ENCODE measurements at places on chromosomes 1 and 21.

GRCh38 chr1:52119301-52120079, 22.4 kb upstream of the ZFYVE9 start:
- no peak for DNase-seq

DNA sequence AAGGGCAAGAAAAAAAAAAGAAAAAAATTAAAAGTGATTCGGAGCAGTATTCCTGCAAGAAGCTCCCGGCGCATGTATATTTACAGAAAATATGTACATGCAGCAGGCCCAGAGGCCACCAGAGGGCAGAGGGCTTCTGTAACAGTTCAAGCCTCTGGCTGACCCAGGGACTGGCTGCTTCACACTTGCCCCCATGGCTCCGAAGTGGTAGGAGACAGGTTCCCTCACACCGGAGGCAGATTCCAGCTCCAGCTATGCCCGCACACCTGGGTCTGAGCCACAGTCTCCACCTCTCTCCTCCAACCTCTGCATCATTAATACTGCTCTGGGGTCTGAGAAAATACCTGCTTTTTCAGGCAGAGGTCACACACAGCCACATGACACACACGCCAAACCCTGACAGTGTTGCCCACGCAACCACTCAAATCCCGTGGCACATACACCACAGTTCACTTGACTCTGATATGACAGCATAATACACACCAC, 2.2 kb upstream of the ARHGAP30 start:
- DNase-seq, result no peak

DNA sequence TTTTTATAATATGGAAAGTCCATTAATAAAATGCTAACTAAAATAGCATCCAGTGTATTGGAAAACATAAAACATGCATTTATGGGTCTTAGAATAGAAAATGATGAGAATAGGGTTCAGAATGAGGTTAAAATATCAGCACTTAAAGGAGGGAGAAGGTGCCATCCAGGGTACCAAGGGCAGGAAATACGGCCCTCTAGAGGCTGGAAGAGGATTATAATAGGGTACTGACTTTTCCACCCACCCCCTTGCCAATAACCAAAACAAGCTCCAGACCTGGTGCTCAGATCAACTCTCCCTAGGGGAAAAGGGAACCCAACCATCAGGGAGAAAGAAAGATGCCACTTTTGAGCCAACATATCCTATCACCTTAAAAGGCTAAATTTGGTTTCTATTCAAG, 26.7 kb downstream of the ASTN1 start:
- DNase-seq, result no peak

GRCh38 chr1:31793086-31793485, 22.7 kb downstream of the SPOCD1 start:
- peak; percentile 56 for DNase-seq

DNA sequence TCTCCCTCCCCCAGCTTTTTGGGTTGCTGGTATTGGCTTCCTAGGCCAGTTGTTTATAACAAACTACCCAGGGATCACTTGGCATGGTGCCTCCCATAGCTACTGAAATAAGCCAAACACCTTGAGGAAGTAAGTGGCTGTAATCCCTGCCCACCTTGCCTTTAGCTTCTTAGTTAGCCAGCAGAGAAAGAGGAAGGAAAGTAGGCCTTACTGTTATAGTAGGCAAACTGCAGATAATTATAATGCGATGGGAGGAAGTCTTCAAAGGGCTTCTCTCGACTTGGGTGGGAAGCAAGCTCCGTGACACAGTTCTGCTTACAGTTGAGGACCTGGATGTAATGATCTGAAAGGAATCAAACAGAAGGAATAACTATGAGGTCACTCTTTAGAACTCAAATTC, 8.2 kb downstream of the P3H1 start:
- DNase-seq, result no peak

DNA sequence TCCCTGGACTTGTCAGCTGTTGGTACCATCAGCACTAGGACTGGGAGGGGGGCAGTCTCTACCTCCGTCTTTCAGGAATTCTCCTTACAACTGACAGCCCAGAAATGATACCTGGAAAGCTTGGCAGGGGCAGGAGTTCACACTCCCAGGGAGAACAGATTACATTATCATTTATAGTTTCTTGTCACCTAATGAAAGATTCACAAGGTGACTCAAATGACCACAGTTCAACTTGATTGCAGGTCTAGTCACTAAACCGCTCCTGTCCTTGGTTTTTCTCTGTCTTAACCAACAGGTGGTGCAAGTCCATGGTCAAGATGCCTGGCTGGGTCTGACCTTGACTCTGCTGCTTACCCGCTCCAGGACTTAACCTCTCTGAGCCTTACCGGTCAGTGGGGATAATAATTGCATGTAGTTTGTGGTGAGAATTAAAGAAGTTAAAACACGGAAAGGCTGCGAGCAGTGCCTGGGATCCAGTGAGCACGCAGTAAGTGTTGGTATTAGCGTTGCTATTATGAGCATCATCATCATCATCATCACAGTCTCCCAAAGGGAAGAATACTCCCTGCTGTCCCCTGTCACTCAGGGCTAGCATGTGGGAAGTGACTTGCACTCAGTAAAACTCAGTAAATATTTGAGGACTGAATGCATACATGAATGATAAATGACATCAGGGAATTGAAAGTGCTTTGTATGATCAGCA, 125.3 kb upstream of the CD34 start:
- no peak for DNase-seq

- no peak for DNase-seq
These were observed 205.5 kb downstream of the PTBP2 start for GRCh38 chr1:96927125-96927524.
